ENCODE measurements at places on chromosomes 6 and 20. TPM values are rescaled to one million over a fixed set of nuclear protein-coding genes. Genes with fewer than 3 reads are reported as not detected.
A peak's percentile ranks its signal among the peaks of the same experiment; 100 is the strongest.

Gene PBOV1
- polyA plus RNA-seq: not detected

Gene ARMC12
- 0.28 TPM for polyA plus RNA-seq

Gene COL9A3
- polyA plus RNA-seq: 0.42 TPM

Gene ZFAND3
- 53.4 TPM for polyA plus RNA-seq

Gene ATP6V1G2
- 0.64 TPM for polyA plus RNA-seq

DNA sequence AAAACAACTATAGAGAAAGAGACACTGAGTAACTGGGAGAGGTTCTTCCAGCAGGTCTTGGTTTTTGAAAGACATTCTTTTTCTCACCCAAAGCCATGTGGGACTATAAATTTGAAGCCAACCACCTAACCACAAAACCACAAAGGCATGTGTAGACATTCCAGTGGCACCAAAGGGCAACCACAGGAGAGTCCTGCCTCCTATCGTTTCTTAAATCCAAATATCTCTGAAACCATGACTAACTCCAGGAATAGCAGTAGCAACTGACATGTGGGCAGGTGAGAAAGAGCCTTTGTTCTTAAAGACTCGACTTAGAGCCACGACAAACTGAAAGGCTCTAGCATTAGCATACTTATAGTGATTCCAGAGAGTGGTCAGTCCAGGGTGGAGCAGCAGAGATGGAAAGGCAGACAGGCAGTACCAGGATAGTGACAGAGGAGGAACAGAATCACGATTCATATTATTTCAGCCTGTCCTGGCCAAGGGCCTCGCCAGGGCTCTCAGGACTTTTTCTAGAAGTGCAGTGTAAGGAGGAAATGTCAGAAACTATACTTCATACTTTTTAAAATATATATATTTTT, 9.4 kb upstream of the COL9A1 start:
- DNase-seq: no peak

- DNase-seq: no peak
Observed at GRCh38 chr20:32203356-32204204, 4.0 kb downstream of the PLAGL2 start.

- no peak for DNase-seq
Observed at GRCh38 chr6:158287047-158287446, 25.2 kb upstream of the TULP4 start.

GRCh38 chr6:101605874-101606273, 212.4 kb downstream of the GRIK2 start:
- no peak for DNase-seq

- DNase-seq: no peak
Observed at GRCh38 chr6:92329208-92329847, 1090.0 kb downstream of the EPHA7 start.

- no peak for DNase-seq
Observed at GRCh38 chr6:1765160-1765903, 155.6 kb downstream of the FOXC1 start.

GRCh38 chr6:139823099-139823807, 448.8 kb upstream of the CITED2 start:
- no peak for DNase-seq

DNA sequence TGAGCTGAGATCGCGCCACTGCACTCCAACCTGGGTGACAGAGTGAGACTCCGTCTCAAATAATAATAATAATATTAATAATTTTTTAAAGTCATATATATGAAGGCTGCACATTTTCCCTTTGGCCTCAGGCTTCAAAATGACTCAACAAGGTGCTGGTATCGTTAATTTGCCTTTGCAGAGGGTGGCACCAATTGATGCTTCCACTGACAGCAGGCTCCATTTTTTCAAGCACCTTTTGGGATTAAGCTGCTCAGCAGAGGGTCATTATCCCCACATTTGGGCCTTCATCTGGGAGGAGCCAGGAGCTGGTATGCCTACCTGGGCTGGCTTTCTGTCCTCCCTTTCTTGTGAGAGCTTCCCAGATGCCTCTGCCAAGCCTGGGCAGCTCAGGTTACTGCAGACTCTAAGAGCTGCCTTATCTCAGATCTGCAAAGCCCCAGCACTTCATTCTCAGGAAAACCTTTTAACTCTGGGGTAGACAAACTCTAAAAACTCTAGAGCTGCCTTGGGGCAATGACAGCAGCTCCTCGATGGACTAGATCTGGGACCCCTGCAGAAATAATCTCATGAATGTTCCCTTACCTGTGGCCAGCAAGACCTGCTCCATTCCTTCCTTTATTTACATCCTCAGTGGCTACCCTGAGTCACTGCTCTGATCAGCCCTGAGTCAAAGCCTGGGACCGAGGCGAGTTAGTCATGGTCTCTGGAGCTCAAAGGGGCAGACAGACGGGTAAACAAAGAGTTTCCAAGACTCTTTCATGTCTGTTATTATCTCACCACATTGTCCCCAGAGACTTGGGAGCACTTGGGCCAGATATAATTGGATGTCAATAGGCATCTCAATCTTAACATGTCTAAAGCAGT, 80.0 kb upstream of the EYA2 start:
- DNase-seq: peak; percentile 92
